Esophagus muscularis mucosa (tissue), 4 donors: ENCODE measurements at places on chromosomes 5 and 9. TPM values are rescaled to one million over a fixed set of nuclear protein-coding genes. Genes with fewer than 3 reads are reported as not detected.
A peak's percentile ranks its signal among the peaks of the same experiment; 100 is the strongest.

DNA sequence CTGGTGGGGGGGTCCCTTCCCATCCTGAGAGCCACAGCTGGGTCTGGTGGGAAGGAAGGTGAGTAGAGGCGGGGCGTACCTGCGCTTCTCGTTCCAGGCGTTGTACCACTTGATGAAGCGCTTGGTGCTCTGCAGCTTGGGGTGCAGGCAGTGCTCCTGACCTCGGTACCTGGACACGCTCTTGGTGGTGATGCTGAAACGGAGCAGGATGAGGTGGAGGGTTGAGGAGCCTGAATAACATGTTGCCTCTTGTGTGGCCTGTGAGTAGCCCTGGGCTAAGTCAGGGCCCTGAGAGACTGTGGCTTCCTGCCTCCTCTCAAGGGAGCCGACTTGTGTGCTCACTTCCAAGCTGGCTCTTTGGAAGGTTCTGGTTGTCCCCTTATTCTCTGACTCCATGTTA lies 4.3 kb downstream of the CXCL14 start:
- no peak for DNase-seq
- no peak overlapping the region for H3K27ac ChIP-seq
- H3K27me3 ChIP-seq = peaks cover 74% of the 10 kb centered on the region
- H3K36me3 ChIP-seq = no peaks in the 10 kb centered on the region
- H3K4me1 ChIP-seq = peaks cover 13% of the 10 kb centered on the region

- H3K27me3 ChIP-seq = no peaks in the 10 kb centered on the region
- DNase-seq = no peak
- H3K4me3 ChIP-seq = no peak overlapping the region
- no peaks in the 10 kb centered on the region for H3K36me3 ChIP-seq
- H3K27ac ChIP-seq = no peak overlapping the region
- H3K4me1 ChIP-seq = no peaks in the 10 kb centered on the region
Measured at GRCh38 chr9:118295413-118295812, 591.2 kb downstream of the TLR4 start.

DNA sequence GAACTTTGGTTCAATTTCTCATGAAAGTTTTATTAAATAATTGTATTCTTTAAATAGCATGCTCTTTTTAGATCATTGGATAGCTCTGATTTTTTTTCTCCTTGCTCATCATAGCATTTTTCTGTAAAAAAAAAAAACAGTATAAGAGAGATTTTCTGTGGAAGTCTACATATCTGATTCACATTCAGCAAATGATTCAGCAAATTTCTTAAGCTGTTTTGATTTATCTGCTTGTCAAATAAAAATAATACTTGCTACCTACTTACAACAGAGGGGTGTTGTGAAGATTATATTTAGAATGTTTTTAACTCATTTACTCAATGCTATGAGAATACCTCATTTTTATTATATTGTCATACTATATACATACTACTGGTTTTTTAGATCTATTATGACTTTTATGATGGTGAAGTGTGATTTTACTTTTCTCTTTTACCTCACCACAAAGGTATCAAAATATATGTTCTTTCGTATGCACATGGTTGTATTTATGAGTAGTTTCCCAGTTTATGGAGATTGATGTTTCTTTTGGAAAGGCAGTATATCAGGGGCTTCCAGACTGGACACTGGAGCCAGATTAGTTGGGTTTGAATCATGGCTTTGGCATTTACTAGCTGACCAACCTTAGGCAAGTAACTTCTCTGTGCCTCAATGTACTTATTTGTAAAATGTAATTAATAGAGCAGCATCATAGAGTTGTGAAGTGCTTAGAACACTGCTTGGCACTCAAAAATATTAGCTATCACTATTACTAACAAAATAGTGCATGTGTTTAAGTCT lies 25.5 kb downstream of the TNPO1 start:
- no peaks in the 10 kb centered on the region for H3K36me3 ChIP-seq
- H3K27me3 ChIP-seq = no peaks in the 10 kb centered on the region
- H3K27ac ChIP-seq = no peak overlapping the region

DNA sequence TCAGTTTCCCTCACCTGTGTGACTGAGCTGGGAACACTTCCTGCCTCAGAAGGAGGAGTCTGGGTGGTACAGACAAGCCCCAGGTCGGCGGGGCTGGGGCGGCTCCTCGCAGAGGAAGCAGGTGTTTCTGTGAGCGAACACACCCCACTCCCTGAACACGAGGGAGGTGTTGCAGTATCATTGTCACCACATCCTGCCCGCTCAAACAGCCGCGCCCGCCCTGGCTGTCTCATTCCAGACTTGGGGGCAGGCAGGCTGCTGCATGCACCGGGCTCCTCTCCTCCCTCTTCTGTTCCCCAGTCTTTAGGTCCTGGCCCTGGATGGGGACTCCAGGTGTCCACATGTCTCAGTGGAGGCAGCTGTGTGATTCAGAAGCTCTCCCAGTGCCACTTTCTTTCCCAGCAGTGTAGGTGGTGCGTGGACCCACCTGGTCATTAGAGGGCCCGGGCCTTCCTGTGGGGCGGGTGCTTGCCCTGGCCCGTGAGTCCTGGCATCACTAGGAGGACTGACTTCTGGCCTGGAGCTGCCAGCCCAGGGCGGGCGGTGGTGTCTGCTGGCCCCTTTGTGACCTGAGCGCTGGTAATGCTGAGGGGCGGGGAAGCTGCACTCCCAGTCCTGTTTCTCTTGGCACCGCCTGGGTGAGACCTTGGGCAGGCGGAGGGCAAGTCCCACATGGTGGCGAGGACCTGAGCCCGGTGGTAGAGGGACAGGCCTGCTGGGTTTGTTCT lies 18.3 kb upstream of the PHYHD1 start:
- peaks cover 41% of the 10 kb centered on the region for H3K4me1 ChIP-seq
- peaks cover 58% of the 10 kb centered on the region for H3K36me3 ChIP-seq
- DNase-seq = no peak
- no peaks in the 10 kb centered on the region for H3K27me3 ChIP-seq
- peak overlapping the region; percentile 63 for H3K27ac ChIP-seq
- H3K4me3 ChIP-seq = no peak overlapping the region

DNA sequence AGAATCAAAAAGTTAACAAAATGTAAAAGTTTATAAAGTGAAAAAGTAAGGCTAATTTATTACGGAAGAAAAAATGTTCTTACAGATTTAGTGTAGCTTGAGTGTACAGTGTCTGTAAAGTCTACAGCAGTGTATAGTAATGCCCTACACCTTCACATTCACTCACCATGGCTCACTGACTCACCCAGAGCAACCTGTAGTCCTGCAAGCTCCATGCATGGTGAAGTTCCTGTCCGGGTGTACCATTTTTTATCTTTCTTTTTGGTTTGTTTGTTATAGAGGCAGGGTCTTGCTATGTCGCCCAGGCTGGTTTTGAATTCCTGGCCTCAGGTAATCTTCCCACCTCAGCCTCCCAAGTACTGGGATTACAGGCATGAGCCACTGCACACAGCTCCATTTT lies 93.6 kb downstream of the MED27 start:
- no peak overlapping the region for H3K27ac ChIP-seq
- peaks cover 10% of the 10 kb centered on the region for H3K4me1 ChIP-seq
- no peaks in the 10 kb centered on the region for H3K36me3 ChIP-seq
- H3K4me3 ChIP-seq = no peak overlapping the region

DNA sequence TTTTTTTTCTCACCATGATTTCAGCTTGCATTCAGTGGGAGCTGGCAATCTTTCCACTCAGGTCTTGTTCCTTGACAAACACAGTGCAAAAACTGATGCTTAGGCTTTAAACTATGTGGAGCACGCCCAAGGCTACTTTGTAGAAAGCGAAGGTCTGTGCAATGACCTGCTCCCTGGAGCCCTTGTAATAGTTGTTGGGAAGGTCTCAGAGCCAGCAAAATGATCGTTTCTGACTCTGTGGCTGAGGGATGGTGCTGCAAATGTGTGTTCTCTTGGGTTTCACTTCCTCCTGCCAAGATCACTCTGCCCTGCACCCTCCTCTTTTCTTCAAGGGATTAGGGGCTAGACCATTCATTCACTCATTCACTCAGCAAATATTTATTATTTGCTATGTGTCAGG lies 249.7 kb upstream of the MAP3K1 start:
- H3K4me3 ChIP-seq = no peak overlapping the region
- DNase-seq = no peak
- peaks cover 21% of the 10 kb centered on the region for H3K4me1 ChIP-seq
- no peak overlapping the region for H3K27ac ChIP-seq

DNA sequence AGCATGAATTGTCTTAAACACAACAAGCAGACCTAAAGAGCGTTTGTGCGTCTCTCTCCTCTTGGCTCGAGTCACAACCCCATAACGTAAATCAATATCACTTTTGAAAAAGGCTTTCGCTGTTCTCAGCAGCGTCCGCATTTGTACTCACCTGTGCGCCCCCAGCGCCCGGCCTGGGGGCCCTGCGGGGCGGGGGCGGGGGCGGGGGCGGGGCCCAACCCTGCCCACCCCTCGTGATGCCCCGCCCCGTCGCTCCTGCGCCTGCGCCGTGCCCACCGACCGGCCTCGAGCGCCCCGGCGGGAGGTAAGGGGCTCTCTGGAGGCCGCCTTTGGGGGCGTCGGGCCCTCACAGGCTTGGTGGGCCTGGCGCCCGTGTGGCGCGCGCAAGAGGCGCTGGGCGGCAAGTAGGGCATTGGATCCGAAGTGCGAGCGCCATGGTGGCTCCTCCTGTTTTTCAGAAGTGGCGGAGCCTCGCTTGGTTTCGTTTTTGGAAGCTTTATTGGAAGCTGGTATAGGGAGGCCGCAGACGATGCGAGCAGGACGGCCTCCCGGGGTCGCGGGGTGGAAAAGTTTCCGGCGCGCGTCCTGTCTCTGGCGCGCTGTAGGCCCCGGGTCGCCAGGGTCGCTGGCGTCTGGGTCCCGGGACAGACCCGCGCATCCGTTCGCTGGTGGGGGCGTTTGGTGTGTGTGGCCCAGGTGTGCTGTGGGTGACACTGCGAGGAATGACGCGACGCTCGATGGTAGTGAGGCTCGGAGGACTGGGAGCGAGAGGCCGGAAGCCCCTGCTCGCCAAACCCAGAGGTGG lies at the start of gene STX17:
Gene STX17, plus strand, starts transcription at position 252 of the 805 bp plus-strand sequence. CDS start 8,586 bp downstream, outside the sequence.
- peaks cover 7% of the 10 kb centered on the region for H3K36me3 ChIP-seq
- peak within 1 kb of the TSS; percentile 93 for H3K4me3 ChIP-seq
- peaks cover 26% of the 10 kb centered on the region for H3K4me1 ChIP-seq

DNA sequence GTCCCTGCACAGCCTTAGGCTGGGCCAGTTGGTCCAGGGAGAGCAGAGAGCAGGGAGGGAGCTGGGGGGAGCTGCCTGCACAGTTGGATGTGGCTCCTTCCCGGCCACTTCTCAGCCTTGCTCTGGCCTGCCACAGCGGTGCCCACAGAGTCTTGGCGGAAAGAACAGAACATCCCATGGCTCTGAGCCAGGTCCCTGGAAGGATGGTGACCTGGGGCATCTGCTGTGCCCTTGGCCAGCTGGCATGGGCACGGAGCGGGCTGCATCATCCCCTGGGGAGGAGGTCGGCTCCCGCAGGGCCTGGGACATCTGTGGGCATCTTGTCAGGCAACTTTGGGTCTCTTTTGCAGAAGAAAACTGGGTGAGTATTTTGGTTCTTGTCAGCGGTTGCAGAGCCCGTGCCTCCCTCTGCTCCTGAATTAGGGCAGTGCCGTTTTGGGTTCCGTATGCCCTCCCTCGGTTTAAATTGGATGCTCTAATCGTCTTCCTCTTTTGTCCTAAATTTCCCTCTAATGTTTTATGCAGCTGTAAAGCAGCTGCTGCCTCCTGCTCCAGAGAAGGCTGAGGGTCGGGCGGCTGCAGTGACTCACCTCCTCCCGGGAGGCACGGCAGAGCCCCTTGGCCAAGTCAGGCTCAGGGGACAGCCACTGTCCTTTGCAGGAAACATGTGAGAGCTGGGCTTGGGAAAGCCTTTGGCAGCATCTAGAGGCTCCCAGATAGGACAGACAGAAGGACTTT lies 10.5 kb upstream of the NACC2 start:
- H3K4me1 ChIP-seq = peaks cover 72% of the 10 kb centered on the region
- no peak overlapping the region for H3K4me3 ChIP-seq
- H3K27ac ChIP-seq = peak overlapping the region; percentile 14
- DNase-seq = no peak
- peaks cover 14% of the 10 kb centered on the region for H3K27me3 ChIP-seq

DNA sequence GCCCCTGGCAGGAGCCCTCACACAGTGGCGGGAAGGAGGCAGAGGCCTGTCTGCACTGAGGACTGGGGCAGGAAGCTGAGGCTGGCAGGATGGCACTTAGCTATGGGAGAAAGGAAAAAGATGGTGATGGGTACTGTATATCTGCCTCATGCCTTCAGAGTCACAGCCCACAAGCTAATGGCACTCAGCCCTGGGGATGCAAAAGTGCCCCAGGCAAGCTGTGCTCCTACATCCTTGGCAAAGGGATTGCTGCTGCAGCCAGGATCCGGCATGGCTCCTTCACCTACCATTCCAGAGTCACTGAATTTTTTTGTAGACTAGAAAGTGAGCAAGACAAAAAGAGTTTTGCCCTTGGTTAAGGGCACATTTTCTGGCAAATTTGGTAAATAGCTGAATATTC lies 8.7 kb downstream of the ACSL6 start:
- no peak overlapping the region for H3K4me3 ChIP-seq
- H3K27ac ChIP-seq = no peak overlapping the region
- H3K36me3 ChIP-seq = no peaks in the 10 kb centered on the region
- peaks cover 16% of the 10 kb centered on the region for H3K4me1 ChIP-seq

Gene QRFP
- total RNA-seq = not detected

GRCh38 chr5:132026516-132027008 lies 15.1 kb upstream of the ACSL6 start:
- H3K4me3 ChIP-seq = no peak overlapping the region
- H3K27me3 ChIP-seq = peaks cover 11% of the 10 kb centered on the region
- peak; percentile 88 for DNase-seq
- H3K4me1 ChIP-seq = no peaks in the 10 kb centered on the region
- H3K36me3 ChIP-seq = no peaks in the 10 kb centered on the region
- H3K27ac ChIP-seq = no peak overlapping the region

GRCh38 chr9:128556926-128557634 lies 4.7 kb downstream of the SPTAN1 start:
- H3K4me3 ChIP-seq = no peak overlapping the region
- peak overlapping the region; percentile 74 for H3K27ac ChIP-seq
- H3K27me3 ChIP-seq = no peaks in the 10 kb centered on the region
- peaks cover 84% of the 10 kb centered on the region for H3K4me1 ChIP-seq
- no peak for DNase-seq
- H3K36me3 ChIP-seq = no peaks in the 10 kb centered on the region

Gene CDC26
- total RNA-seq = 50.9 TPM

Gene RFESD
- 1.7 TPM for total RNA-seq

Gene TOPORS
- 21.2 TPM for total RNA-seq

Gene TRIM14
- 14.9 TPM for total RNA-seq

DNA sequence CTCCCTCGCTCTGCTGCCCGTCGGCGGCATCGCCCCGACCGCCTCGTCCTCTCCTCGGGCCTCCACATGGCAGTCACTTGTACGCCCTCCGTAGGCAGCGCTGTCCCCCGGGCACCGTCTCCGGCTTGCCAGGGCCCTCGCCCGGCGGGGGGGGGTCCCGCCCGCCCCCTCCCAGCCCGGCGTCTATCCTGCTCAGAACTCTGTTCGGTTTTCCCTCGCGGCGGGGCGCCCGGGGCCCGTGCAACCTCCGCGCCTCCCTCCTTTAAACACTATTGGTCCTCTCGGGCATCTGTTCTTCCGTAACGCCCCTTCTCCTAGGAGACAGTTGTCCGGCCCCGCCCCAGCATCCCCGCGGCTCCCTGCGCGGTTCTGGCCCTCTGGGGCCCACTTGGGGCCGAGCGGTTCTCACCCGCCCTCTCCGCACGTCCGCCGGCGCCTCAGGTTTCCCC lies 831 bp downstream of the ODF2 start:
- DNase-seq = no peak
- H3K27me3 ChIP-seq = no peaks in the 10 kb centered on the region
- peak overlapping the region; percentile 92 for H3K4me3 ChIP-seq
- H3K36me3 ChIP-seq = peaks cover 18% of the 10 kb centered on the region
